ENCODE measurements at places on chromosomes 7 and 10. TPM values are rescaled to one million over a fixed set of nuclear protein-coding genes. Genes with fewer than 3 reads are reported as not detected.

The GRM3 gene
- not detected for polyA plus RNA-seq

The LDB3 gene
- 1.2 TPM for polyA plus RNA-seq

The ENKUR gene
- polyA plus RNA-seq, result under 0.01 TPM

The TNRC18 gene
- 19.9 TPM for polyA plus RNA-seq

The ARMC3 gene
- not detected for polyA plus RNA-seq

The TMUB1 gene
- polyA plus RNA-seq, result 47.4 TPM

The ETV1 gene
- 1.5 TPM for polyA plus RNA-seq

The OR6V1 gene
- polyA plus RNA-seq, result not detected

The PON3 gene
- 1.8 TPM for polyA plus RNA-seq

The GNGT1 gene
- not detected for polyA plus RNA-seq

The TMEM196 gene
- polyA plus RNA-seq, result 0.13 TPM

The ARMC10 gene
- polyA plus RNA-seq, result 23.8 TPM

The GPR15LG gene
- polyA plus RNA-seq, result 324 TPM

The LEP gene
- polyA plus RNA-seq, result not detected

The ADAMTS14 gene
- 0.60 TPM for polyA plus RNA-seq

The PRKCQ gene
- 0.23 TPM for polyA plus RNA-seq

The CALML5 gene
- not detected for polyA plus RNA-seq

The TMEM213 gene
- not detected for polyA plus RNA-seq

The EPHB4 gene
- polyA plus RNA-seq, result 29.1 TPM

The ASB10 gene
- polyA plus RNA-seq, result not detected

The DPY19L1 gene
- 10.5 TPM for polyA plus RNA-seq

The ACBD7 gene
- polyA plus RNA-seq, result not detected

The TRA2A gene
- 57.7 TPM for polyA plus RNA-seq

The CFAP43 gene
- 0.60 TPM for polyA plus RNA-seq

The PLPP4 gene
- not detected for polyA plus RNA-seq

The ASZ1 gene
- not detected for polyA plus RNA-seq

The CASTOR2 gene
- 1.7 TPM for polyA plus RNA-seq

The CFTR gene
- 39.9 TPM for polyA plus RNA-seq

The LRRTM3 gene
- not detected for polyA plus RNA-seq

The GNAT3 gene
- polyA plus RNA-seq, result not detected

The CALHM1 gene
- 0.07 TPM for polyA plus RNA-seq

The TAS2R5 gene
- polyA plus RNA-seq, result not detected

The ATP6V0A4 gene
- polyA plus RNA-seq, result not detected

The NKX1-2 gene
- not detected for polyA plus RNA-seq

The GATAD1 gene
- polyA plus RNA-seq, result 15.0 TPM

The HERPUD2 gene
- 8.8 TPM for polyA plus RNA-seq

The HTR7 gene
- not detected for polyA plus RNA-seq

The ZNF467 gene
- 3.5 TPM for polyA plus RNA-seq

The WNT8B gene
- polyA plus RNA-seq, result not detected

The CYP51A1 gene
- 11.4 TPM for polyA plus RNA-seq

The NCAPG2 gene
- polyA plus RNA-seq, result 4.2 TPM

The CYP3A4 gene
- polyA plus RNA-seq, result 0.69 TPM

The SSC4D gene
- polyA plus RNA-seq, result 1.2 TPM

The AGAP4 gene
- 2.5 TPM for polyA plus RNA-seq

The ANKRD7 gene
- polyA plus RNA-seq, result not detected

The RAPGEF5 gene
- 8.8 TPM for polyA plus RNA-seq

The CDCA7L gene
- polyA plus RNA-seq, result 23.2 TPM

The ZNF239 gene
- 0.60 TPM for polyA plus RNA-seq

The JAKMIP3 gene
- not detected for polyA plus RNA-seq

Data from sigmoid colon (tissue), 7 donors.